ENCODE measurements at places on chromosomes 7 and 10.

- DNase-seq, result peak; percentile 36
Measured at GRCh38 chr7:93092757-93093370, 24.9 kb downstream of the SAMD9 start.

- no peak for DNase-seq
Measured at GRCh38 chr7:57216340-57216739, 84.1 kb upstream of the ZNF479 start.

GRCh38 chr7:121544726-121545125 lies 148.6 kb upstream of the FAM3C start:
- DNase-seq, result peak; percentile 13

GRCh38 chr7:155665957-155666287 lies 21.5 kb downstream of the RBM33 start:
- peak; percentile 47 for DNase-seq

DNA sequence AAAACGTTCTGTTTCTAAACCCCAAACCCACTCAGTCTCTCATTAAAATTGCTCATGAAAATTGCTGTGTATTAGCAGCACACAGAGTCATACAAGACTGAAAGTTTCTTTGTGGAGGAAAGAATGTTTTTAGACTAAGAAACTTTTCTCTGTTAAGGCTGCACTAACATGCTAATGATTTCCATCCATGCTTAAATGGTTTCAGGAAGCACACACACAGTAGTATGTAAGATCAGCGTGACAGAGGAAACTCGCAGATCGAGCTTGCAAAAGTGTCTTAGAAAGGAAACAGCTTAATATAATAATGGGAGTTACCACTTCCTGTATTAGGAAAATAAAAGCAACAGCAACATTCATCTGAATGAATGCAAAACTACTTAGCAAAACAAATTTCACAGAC lies 112.7 kb downstream of the ICA1 start:
- DNase-seq, result peak; percentile 88

GRCh38 chr7:31056775-31057346 lies 4.8 kb downstream of the ADCYAP1R1 start:
- DNase-seq, result no peak

DNA sequence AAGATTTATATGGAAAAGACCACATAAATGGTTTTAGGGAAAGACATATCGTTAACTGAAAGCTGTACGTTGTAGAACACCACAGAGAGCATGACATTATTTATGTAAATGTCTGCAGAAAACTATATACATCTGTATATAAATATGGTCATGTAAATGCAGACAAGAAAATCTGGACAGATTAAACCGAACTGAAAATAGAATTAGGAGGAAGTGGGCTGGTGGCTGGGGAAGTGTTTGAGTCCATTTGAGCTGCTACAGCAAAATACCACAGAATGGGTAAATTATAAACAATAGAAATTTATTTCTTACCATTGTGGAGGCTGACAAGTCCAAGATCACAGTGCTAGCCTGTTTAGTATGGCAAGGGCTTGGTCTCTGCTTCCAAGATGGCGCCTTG lies 56.3 kb upstream of the USP6NL start:
- peak; percentile 51 for DNase-seq

- no peak for DNase-seq
Measured at GRCh38 chr7:43700646-43701499, 28.4 kb downstream of the COA1 start.

GRCh38 chr7:42359946-42360345 lies 122.9 kb upstream of the GLI3 start:
- DNase-seq, result no peak

DNA sequence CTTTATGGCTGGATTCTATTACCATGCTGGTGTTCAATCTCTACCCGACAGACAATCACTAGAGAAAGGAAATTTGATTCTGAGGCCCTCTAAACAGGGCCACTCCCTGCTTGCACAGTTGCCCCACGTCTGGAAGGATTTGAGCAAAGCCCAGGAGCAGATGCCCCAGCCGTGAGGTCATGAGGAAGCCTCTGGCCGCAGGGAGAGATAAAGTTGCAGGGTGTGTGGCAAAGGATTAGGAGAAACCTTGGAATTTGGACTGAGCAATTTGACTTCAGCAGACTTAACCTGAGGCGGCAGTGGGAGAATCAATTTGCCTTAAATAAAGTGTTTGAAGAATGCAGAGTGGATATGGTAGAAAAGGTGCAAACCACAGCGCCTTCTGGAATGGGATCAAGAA lies 40.2 kb upstream of the KLF6 start:
- DNase-seq, result no peak

DNA sequence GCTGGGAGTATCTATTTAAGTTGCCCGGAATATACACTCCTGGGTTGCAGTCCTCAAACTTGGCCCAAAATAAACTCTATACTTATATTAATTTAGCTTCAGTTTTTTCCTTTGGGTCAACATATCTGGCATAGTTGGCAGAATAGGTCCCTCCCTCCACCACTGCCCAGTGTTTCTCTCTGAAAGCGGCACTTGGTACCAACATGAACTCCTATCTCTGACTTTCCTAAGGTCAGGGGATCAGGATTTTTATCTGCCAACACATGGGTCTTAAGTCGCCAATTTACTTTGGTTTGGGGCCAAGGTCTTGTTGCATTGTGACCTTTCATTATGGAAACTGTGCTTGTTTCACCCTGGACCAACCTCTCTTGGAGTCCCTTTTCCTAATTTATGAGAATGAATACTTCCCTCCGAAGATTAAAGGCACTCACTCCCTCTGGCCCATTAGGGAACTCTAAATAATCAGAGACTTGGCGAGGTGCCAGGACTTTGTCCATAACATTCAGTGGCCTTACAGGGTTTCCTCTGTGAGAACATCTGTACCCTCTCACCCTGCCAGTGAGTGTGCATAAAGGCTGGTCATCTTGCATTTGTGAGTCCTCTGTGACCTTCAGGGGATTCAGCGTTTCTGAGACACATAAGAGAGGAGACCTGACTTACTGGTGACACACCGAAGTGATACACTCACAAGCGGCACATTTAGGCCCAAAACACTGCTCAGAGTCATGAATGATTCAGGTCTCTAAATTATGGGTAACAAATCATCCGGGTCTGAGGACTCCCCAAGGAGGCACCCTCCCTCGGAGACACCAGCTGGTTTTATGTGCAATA lies 19.7 kb upstream of the FKBP9 start:
- DNase-seq, result peak; percentile 18

DNA sequence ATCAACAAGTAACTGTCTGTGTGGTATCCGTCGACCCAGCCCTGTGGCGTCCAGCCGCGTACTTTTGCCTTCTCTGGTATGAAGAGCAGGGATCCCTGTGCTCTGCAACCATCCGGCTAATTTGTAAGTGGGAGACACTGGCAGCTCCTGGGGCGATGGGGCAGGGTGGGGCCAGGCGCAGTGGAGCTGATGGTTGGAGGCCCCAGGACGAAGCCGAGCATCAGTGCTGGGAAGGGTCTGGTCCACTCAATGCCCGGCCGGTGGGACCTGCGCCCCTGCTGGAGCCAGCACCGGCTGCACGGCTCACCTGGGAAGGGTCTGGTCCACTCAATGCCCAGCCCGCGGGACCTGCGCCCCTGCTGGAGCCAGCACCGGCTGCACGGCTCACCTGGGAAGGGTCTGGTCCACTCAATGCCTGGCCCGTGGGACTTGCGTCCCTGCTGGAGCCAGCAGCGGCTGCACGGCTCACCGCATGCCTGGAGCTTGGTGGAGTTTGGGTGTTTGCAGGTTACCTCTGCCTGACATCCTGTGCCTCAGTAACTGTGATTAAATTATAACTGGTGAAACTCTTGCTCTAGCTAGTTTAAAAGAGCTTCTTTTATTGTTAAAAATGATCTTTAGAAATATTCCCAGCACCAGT lies 96.1 kb downstream of the NKX6-2 start:
- DNase-seq, result no peak

DNA sequence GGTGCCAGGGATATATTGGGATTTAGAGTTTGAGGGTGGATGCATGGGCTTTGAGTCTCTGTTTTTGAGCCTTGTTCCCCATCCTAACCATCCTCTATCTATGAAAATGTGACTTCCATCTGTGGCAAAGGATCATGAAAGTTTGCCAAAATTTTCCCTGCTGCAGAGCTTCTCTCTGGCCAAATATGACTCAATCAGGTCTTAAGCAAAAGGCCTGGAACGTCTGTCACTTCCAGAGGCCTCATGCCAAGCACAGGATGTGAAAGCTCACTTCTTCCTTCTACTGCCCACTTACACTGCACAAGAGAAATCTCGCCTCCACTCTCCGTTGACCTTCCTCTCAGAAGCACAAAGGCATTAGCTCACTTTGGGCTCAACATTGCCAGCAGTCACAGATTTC lies 696.9 kb upstream of the NRP1 start:
- peak; percentile 87 for DNase-seq

DNA sequence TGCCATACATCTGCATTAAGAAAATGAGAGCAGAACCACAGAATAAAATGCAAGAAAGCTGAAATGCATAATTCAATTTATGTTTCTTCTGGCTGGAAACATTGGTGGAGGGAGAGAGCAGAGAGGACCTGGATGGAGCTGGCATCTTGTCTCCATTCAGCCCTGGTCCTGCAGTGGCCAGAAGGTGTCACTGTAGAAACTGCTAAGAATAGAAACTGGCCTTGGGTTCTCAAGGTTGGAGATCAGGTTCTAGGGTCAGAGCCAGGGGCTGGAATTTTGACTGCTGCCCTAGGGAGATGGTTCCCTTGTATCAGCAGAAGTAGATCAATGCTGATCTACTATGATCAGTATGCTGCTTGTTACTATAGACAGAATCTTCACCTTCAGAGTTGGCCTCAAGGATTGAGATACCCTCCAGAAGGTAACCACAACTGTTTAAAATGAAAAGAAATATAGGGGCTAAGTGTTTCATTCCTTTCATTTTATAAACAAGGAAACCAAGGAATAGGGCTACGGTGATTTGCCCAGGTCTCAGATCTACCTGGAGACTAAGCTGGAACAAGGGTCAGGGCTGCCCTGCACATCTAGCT lies 13.1 kb downstream of the TAS2R41 start:
- DNase-seq, result peak; percentile 66

GRCh38 chr7:35848725-35849124 lies 47.9 kb downstream of the SEPTIN7 start:
- DNase-seq, result no peak

DNA sequence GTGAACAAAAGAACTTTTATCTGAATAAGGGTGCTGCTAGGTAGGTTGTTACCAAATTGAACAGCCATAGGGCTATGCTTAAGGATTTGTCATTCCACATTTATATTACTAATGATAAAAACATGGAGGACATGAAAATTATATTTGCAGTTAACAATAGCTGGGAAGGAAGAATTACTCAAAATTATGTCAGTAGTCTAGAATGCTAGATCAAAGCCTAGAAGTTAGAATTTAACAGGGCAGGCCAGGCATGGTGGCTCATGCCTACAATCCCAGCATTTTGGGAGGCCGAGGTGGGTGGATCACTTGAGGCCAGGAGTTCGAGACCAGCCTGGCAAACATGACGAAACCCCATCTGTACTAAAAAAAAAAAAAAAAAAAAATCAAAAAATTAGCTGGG lies 9.4 kb downstream of the STK17A start:
- no peak for DNase-seq

DNA sequence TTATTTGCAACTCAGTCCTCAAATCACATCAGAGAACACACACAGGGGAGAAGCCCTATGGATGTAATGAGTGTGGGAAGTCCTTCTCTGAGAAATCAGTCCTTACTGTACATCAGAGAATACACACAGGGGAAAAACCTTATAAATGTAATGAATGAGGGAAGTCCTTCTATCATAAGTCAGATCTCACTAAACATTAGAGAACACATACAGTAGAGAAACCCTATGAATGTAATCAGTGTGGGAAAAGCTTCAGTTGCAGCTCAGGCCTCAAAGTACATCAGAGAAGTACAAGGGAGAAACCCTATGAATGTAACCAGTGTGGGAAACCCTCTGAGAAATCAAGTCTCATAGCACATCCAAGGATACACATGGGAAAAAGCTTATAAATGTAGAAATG lies 39.0 kb upstream of the ZNF248 start:
- DNase-seq, result no peak

- DNase-seq, result no peak
Measured at GRCh38 chr10:34661580-34661979, 153.5 kb downstream of the PARD3 start.

- DNase-seq, result no peak
Measured at GRCh38 chr7:124536156-124536762, 229.3 kb downstream of the GPR37 start.

DNA sequence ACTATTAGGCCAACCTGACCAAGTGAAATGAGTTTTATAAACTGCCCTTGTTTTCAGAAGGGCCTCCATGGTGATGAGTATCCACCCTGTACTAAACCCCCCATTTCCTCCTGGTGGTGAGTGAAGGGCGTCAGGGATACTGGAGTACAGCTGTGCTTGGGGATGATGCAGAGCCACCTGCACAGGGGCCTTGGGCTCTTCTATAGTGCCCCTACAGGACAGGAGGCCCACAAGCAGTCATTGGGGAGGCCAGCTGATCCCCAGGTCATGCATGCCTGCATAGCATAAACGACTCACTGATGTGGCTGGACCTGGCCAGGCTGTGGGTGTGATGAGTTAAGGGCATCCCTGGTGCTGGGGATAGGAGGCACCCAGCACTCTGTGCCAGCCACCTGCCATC lies 114.1 kb upstream of the CELF2 start:
- DNase-seq, result no peak

- no peak for DNase-seq
Measured at GRCh38 chr10:130656582-130657133, 520.5 kb downstream of the GLRX3 start.

GRCh38 chr10:132929953-132930548 lies 12.3 kb downstream of the CFAP46 start:
- peak; percentile 54 for DNase-seq

DNA sequence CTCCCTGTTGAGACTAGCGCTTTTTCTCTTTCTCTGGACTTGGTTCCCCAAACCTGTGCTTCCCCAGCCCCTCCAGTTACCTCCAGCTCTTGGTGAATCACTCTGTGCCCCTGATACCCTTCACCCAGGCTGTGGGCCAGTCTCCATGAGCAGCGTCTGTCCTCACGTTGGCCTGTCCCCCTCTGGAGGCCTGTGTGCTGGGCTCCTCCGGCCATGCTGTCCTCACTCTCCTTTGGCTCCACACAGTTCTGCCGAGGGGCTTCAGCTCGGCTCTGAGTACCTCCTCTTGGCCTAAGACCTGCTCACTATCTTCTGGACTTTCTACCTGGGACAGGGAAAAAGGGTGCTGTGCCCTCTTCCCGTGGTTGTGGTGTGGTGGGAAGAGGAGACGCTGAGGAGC lies 140.2 kb upstream of the TNS3 start:
- no peak for DNase-seq

- no peak for DNase-seq
Measured at GRCh38 chr7:15947754-15948153, 261.3 kb upstream of the MEOX2 start.

- DNase-seq, result no peak
Measured at GRCh38 chr10:126783806-126784557, 113.5 kb upstream of the C10orf90 start.

- DNase-seq, result no peak
Measured at GRCh38 chr10:118978316-118978997, 51.1 kb upstream of the NANOS1 start.

All from inflammatory macrophage (primary cell).